BE2C (cell line): ENCODE measurements at places on chromosomes 2 and 18.

DNA sequence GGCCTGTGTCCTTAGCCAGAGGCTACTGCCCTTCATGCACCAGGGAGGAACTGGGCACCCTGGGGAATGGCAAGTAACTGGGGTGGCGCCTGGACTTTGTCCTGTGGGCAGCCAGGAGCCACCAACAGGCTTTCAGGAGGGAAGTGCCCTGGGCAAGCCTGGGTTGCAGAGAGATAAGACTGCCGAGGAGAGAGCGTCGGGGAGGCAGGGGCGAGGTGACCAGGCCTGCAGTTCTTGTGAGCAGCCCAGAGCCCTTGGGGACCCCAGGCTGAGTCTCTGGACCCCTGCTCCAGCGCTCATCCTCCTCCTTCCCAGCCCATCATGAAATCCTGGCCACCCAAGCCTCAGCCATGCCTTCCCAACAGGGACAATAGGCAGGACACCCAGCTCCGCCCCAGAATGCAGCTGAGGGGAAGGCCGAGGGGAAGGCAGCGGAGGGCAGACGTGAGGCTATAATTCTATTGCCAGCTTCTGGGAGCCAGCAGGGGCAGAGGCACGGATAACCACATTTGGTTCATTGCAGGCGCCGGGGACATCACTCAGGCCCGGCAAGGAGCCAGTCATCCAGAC, 25.1 kb downstream of the ADRA2B start:
- peak; percentile 42 for DNase-seq

GRCh38 chr2:239361311-239361642, 39.5 kb downstream of the HDAC4 start:
- no peak for DNase-seq

DNA sequence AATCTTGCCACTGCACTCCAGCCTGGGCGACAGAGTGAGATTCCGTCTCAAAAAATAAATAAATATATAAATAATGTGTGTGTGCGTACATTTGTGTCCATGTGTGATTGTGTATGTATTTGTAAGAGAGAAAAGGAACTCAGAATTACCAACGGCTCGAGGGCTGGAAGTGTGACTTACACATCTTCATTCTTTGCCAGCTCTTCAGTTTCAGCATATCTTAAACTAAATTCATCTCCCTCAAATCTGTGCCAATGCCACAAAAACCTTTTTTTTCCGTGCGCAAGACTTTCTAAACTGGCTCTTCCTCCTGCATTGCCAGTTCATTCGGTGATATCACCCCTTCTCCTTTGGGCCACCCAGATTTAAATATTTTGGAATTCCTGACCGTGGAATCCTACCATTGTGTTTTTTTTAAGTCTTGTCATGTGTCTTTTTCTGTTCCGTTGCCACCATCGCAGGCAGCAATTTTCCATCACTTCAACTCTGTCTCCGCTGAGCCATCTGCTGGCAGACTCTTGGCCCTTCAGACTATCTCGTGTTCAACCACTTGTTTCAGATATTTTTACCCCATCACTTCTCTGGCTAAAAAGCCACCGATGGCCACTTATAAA, 77.0 kb upstream of the ZNF532 start:
- DNase-seq, result no peak

- DNase-seq, result no peak
Observed at GRCh38 chr2:147554521-147555107, 290.2 kb upstream of the ACVR2A start.

DNA sequence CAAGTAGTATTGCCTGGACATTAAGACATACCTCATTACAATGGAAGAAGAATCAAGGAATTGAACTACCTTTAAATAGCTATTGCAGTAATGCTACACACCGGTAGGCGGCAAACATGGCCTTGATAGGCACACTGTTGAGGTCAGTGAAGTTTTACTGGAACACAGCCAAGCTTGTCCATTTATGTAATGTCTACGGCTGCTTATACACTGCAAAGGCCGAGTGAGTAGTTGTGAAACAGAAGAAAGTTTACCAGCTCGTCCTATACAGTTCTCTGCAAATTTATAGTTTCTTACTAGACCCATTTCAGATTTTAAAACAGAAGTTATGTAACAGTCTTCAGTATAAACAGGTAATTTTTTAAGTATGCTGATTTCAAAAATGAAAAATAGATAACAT, 38.8 kb downstream of the PPP4R1 start:
- DNase-seq, result peak; percentile 75

GRCh38 chr2:237411092-237411601, 2.8 kb downstream of the COL6A3 start:
- no peak for DNase-seq

DNA sequence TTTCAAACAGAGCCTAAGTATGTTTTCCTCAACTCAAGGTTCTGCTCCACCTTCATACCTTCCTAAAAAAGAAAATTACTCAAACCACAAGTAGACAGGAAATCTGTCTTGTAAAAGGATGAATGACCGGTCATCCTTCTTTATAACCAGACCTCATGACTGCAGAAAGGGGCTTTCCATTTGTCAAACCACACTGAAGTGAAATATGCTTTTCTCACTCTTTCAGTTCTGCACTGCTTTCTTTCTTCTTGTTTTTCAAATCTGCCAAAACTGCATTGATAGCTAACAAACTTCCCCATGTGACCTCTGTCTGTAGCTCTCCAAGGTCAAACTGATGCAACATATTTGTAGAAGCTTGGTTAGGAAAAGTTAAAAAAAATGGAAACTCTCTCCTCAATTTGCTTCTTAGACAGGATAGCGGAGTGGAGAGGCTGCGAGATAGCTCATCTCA, 308.9 kb upstream of the CCDC68 start:
- no peak for DNase-seq

DNA sequence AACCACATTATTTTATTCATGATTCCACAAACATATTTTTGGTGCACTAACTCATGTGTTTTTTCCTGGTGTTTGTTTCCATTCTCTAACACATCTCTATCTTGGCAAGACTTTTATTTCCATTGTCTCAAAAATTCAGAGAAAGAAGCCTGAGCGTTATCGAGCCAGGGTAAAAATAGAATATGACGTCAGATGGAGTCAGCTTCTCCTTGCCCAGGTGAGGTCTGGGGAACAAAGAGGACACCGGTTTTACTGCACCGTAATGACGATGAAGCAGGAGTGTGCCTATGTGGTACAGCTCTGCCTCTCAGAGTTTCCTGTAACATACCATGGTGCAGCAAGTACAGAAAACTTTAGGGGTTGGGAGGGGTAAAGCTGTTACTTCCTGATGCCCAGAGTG, 661.6 kb downstream of the PLCL1 start:
- no peak for DNase-seq

DNA sequence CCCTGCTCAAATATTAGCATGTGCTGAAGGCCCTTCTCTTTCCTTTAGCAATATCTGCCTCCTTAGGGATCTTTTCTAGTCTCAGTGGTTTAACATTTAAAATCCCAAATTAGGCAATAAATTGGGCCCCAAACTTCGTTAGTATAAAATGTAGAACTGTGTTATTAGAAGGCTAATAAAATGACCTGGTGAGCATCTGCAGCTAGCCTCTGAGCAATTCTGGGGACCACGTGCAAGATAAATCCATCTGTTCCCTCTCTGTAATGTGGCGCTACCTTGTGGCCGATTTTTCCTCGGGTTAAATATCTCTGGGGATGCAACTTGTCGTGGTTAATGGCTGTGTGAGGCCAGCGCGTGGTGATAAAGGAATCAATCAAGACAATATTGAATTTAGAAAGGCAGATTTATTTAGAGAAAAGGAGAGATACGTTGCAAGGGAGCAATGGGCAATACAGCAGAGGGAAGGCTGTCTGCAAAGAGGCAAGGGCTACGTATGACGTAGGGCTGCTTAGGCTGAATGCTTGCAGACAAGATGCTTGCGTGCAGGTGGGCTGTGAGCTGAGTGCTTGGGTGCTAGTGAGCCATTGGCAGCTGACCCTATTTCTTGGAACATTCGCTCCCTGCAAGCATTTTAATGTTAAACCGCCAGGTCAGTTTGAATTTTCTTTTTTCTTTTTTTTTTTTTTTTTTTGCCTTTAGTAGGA, 18.5 kb upstream of the IL36G start:
- no peak for DNase-seq

DNA sequence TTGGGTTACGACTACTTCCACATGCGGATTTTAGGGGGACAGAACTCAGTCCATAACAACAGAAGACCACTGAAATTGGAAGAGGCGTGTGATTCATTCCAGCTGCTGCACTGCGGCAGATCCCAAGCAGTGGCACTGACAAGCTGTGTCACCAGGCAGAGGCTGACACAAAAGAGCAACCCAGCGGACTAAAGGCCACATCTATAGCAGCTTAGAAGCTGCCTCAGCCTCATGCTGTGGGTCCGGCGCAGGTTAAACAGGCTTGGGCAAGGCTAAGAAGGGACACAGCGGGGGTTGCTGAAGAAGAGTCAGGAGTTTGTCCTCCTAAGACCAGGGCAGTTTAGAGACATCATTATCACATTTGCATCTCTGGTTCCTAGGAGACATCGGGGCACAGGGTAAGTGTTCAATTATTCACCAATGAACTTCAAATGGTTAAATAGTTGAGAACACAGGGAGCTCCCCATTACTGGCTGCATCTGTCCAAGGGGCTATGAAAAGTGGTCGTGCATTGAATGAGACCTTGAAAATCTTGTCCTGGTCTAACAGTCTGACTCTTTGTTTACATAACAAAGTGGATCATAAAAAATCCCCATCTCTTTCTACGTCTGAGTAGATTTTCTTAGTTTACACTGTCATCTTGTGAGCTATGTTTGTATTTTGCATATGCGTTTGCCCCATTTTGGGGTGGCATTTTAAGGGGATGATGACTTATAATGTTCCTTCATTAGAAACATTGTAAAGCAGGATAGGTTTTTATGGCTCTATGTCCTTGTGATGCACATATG, 162.3 kb upstream of the TRIB2 start:
- DNase-seq, result peak; percentile 34

- no peak for DNase-seq
Observed at GRCh38 chr2:219095406-219095935, 34.8 kb upstream of the IHH start.

DNA sequence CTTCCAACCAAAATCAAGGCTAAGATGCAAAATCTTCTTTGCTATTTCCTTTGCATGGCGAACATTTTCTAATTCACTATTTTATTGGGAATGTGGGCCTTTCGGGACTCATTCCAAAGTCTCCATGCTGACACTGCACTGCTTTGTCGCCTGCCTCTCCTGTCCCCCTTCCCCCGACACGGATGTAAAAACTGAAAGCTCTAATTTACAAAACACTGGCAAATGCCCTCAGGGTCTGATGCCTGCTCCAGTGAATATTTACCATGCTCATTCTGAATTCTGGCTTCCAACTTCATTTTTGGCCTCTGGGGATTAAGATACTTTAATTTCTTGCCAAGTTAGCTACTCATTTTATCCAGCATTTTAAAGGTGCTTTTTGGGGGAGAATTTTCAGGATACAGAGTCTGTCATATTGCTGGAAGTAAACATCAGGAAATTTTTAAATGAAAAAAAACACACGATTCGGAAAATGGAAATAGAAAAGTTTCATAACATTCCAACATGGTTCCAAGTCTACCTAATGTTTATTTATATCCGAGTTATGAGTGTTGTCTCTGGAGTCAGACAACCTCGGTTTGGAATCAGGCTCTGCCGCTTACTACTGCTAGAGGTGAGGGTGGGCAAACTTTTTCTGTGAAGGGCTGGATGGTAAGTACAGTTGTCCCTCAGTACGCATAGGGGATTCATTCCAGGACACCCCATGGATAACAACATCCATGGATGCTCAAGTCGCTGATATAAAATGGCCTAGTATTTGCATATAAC, 14.6 kb upstream of the LTBP1 start:
- DNase-seq, result peak; percentile 38

- DNase-seq, result no peak
Observed at GRCh38 chr2:109128616-109129355, at the start of gene SH3RF3. TSS of gene SH3RF3 (plus strand) at chr2:109129205.

GRCh38 chr2:206438196-206438724, 5.1 kb upstream of the ADAM23 start:
- DNase-seq, result no peak

GRCh38 chr2:98175811-98176210, 88.8 kb downstream of the VWA3B start:
- DNase-seq, result no peak

DNA sequence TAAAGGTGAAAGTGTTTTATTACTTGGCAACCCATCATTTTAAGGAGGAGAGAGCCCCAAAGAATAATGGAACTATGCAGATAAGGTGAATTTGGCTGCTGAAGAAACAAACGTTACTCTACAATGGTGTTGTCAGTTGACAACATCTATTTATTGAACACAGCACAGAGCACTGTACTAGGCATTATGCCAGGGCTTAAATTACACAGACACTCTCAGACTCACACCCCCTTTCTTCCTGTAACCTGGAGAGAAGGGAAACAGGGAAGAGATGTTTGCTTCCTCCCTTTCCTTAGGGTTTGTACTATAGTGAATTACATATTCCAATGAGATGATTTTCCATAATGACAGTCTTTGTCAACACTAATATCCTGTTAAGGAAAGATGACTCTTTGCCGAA, 94.0 kb upstream of the ATP5MC3 start:
- DNase-seq, result no peak

DNA sequence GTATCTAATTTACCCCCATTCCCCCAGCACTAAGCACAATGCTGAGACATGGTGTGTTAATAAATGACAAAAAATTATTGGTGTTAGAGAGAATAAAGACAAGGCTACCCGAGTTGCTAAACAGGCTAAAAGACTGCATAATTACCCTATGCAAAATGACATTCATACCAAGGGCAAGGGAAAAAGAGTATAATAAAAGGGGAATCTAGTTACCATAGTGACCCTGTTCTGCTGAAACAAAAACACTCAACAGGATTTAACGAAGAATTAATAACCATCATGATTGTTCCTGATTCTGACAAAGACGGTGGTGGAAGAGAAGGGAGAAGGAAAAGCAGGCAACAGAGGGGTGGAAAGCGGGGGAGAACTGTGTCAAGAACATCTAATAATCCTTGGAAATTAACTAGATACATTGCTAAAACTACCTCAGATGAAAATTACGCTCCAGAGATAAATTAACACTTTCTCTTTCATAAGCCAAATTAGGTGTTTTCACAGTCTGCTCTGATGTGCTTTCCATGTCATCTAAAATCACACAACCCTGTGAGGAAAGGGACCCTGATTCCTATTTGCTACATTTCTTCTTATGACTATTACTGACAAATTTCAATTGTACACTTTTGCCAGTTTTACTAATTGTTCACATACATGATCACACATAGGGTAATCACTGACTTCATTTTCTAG, 25.5 kb downstream of the TTR start:
- no peak for DNase-seq

- DNase-seq, result no peak
Observed at GRCh38 chr18:56421647-56422046, 216.7 kb downstream of the TXNL1 start.

- no peak for DNase-seq
Observed at GRCh38 chr2:185215497-185215896, 523.1 kb upstream of the FSIP2 start.

GRCh38 chr2:67600946-67601345, 203.8 kb downstream of the ETAA1 start:
- no peak for DNase-seq

GRCh38 chr2:101197814-101198213, 46.6 kb upstream of the TBC1D8 start:
- no peak for DNase-seq
